ENCODE measurements at places on chromosomes 12 and 14.
A peak's percentile ranks its signal among the peaks of the same experiment; 100 is the strongest.

GRCh38 chr12:123945287-123946151 lies 27.1 kb downstream of the CCDC92 start:
- no peak for DNase-seq

- DNase-seq = no peak
Observed at GRCh38 chr12:32069071-32069470, 37.6 kb upstream of the BICD1 start.

- DNase-seq = no peak
Observed at GRCh38 chr12:12224240-12224940, 42.5 kb downstream of the LRP6 start.

DNA sequence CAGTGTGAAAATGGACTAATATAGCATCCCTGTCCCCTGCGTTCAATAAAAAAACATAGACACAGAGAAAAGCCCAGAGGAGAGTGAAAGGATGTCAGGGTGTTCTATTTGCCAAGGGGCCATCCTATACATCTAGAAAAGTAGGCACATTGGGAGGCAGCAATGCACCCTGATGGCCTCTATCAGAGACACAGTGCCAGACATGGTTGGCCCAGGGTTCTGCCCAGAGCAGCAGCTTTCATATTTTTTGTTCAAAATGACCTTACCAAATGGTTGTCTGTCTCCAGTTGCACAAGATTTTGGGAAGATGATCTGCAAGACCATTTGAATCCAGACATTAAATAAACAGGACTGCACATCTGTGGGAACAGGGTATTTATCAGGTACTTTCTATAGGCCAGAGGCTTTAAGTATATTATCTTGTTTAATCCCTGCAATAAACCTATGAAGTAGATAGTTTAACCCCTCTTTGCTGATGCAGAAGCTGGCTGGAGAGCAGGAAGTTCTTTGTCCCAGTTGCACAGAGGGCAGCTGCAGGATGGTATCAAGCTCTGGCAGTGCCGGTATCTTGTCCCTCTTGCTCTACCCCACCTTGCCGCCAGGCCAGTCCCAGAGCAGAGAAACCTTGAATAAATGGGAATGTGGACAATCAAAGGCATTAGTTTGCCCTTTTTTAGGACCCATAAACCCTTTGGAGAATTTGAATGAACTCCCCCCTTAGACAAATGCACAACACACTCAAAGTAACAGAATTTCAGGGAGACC lies 171.8 kb upstream of the PWP1 start:
- DNase-seq = no peak

DNA sequence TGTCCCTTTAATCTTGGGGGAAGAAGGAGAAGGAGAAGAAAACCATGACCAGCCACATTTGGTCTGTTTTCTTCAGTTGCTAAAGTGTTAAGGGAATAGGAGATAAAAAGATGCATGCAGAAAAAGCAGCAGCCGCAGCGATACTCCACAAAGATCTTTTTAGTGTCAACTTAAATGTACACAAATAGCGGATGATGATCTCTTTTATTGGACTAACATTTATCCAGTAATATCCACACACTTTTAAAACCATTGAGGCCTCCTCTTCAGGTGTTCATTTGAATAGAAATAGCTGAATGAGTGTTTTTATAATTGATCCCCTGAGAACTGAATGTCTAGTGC lies 83.5 kb downstream of the PAPOLA start:
- no peak for DNase-seq

- DNase-seq = no peak
Observed at GRCh38 chr14:50377550-50378085, 19.1 kb downstream of the CDKL1 start.

DNA sequence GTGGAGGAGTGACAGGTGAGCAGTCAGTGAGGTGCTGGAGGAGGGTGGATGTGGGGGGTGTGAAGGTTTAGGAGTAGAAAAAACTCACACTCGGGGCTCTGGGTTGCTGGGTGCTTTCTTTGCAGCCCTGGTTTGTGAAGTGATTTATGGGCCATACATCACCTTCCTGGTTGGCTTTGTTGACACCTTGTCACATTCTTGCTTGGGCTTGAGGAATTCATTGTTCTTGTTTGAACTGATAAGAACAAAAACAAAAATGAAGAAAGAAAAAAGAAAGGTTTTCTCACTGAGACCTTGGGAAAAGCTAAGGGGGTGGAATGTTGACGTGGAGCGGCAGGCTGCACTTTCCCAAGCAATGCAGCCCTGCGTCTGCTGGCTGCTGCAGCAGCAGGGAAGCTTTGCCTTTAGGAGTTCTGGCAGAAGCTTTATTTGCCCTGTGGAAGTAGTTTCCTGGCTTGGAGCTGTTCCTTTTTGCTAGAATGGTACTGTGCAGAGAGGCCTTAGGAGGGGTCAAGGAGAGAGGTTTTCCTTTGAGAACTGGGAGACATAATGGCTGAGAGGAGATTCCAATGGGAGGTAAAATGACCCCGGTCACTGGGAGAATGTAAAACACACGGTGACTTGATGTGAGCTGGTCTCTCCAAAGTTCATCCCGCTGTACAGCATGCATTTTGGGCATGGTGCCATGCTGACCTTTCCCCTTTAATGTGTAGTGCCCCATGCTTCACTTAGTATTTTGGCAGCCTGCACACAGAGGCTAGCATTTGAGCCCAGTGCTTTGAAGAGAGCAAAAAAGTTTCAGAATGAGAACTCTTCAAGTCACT lies 52.8 kb downstream of the HMGA2 start:
- DNase-seq = no peak

GRCh38 chr14:96824283-96824682 lies 27.1 kb downstream of the VRK1 start:
- DNase-seq = no peak

DNA sequence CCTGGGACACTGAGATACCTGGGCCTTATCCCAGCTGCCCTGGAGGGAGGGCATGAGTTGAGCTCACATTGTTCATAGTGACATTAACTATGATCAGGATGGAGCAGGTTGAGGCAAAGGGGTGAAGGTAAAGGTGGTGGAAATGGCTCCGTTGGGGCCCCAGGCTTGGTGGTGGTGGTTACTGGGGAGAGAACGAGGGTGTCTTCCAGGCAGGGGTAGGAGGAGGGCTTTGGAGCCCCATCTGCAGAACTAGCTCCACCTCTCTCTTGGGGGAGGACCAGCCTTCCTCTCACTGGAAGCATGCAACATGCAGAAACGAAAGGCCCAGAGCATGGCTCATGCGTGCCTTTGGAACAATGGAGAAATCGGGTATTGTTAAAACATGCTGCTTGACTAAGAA lies 217.0 kb downstream of the SLC41A2 start:
- DNase-seq = no peak

DNA sequence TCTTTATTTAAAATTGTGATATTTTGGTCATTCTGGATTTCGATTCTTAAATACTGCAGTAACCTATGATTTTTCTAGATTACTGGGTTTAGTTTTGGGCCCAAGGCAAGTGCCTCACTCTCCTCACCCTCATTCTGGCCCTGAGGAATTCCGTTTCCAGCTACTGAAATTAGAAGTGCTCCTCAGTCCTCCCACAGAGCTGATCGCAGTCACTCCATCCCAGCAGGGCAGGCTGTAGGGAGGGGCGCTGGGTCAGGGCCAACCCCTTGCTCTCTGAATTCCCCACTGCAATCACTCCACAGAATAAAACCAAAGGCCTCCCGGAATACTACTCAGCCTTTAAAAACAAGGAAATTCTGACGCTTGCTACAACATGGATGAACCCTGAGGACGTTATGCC lies 66.5 kb upstream of the DIO3 start:
- DNase-seq = no peak

DNA sequence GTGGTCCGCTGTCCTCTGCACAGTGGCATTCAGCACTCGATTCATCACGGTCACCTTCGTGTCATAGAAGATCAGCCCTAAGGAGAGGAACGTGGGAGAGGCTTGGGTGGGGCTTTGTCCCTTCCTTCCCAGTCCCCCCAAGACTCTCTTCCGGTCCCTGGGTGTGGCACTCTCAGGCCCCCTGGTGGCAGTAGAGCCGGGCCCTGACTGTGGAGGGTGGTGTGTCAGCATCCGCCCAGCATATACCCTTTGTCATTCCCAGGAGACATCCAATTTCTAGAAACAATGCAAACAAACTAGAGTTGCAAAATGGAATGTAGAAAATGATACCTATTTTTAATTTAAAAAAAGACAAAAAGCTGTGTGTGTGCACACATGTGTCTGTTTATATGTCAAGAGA lies 45.0 kb downstream of the TRAFD1 start:
- no peak for DNase-seq

GRCh38 chr12:45827974-45828373 lies 98.5 kb downstream of the ARID2 start:
- DNase-seq = no peak

DNA sequence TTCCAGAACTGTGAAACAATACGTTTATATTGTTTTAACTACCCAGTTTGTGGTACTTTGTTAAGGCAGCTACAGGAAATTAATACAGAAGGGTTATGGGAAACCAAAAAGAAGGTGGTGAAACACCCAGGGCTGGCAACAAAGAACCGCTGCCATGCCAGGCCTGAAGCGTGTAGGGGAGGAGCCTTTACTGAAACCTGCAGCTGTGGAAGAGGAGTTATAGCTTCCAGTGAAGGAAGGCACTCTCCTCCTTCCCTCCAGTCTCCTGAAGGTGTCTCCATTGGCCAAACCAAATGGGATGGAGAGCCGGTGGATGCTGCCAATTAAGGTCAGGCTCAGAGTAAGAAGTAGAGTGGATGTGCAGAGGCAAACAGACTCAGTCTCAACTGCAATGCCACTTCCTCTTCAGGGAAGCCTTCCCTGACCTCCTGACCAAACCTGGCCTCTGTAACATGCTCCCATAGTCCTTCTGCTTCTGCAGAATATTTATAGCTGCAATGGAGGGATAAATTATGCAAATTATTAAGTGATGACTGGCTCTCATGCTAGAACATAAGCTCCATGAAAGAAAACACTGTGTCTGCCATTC lies 168.3 kb downstream of the DAD1 start:
- no peak for DNase-seq

DNA sequence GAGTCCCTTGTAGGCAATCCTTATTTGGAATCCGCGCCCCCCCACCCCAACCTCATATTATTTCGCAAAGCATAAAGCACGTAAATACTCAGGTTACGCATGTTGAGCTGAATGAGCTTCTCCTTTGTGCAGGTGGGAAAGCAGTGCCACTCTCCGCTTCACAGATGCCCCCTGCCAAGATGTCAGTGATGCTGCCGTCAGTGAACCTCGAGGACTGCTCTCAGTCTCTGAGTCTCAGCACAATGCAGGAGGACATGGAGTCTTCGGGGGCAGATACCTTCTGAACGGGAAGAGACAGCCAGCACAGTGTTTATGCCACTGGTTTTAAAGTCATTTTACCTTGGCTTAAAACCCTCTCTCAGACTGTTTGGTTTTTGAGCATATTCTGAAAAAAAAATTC lies 90.1 kb upstream of the DACT1 start:
- no peak for DNase-seq

- no peak for DNase-seq
Observed at GRCh38 chr12:14701809-14702568, 5.6 kb upstream of the GUCY2C start.

DNA sequence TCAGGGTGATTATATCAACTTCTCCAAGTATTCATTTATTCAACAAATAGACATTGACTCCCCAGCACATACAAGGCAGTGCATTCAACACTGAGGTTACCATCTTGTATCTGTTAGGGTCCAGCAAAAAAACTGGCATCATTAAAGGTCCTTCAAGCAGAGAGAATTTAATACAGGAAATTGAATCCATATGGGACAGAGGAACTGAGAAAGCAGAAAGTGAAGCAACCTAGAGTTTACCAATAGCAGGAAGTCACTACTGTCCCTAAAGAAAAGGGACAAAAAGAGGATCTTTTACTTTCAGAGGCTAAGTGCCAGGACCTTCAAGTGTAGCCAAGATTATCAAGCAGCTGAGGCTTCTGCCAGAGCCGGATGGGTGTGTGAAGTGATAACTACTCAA lies 237.8 kb upstream of the TBX3 start:
- DNase-seq = no peak

- no peak for DNase-seq
Observed at GRCh38 chr14:34247605-34248004, 214.4 kb downstream of the SPTSSA start.

- no peak for DNase-seq
Observed at GRCh38 chr12:78120866-78121560, 290.3 kb downstream of the NAV3 start.

DNA sequence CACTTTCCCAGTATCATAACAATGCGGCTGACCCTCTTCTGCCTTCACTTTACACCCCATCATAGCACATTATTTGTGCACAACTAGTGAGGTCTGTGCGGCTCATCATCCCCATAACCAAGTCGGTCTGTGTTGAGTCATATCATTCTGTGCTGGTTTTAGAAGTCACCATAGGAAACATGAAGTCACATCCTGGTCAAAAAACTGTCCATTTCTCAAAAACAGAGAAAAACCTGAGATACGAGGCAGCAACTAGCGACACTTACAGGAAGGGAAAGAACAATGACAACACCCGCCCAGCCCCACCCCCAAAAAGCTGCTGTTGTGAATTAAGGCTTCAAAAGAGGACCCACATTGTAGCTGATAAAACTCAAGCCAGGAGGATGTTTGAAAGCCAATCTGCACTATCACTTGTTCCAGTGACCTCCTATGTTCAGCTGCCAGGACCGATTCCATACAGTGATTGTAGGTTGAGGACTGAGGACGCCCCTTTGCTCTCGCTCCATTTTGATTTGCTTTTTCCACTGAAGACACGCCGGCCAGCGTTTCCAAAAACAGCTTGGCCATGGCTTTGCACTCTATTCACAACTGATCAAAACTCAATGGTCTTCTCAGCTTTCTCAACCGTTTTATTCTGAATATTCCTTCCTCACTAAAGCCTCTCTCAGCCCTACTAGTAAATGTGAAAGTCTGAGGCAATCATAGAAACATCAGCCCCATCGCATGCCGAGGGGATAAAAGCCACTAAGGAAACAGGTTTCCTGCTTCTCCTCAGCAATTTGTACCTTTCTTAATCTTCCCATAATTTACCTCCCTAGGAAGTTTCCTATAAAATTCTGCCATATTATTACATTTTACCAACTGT lies 87.5 kb downstream of the DUSP16 start:
- no peak for DNase-seq

DNA sequence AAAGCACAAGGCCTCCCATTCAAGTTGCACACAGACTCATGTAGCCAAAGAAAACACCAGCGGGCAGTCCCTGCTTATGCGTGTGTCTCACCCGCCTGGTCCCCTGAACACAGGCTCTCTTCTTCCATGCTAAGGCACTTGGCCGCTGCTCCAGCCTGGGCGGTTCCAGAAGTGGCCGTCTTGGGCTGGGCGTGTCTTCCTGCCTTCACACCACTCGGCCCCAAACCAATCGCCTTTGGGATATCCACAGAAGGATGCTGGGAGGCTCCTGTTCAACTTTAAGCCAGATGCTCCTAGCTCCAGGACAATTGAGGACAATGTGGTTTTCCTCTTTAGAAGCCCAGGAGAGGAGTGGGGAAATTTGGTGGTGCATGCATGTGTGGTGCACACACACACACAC lies 2.2 kb downstream of the SCARB1 start:
- peak; percentile 94 for DNase-seq

Measured in hypothalamus (tissue), 51 donors.